ENCODE measurements at places on chromosomes 3 and 15.

- DNase-seq, result no peak
Measured at GRCh38 chr3:71523628-71524027, 59.9 kb downstream of the FOXP1 start.

- DNase-seq, result no peak
Measured at GRCh38 chr3:195102609-195103467, 168.1 kb downstream of the XXYLT1 start.

GRCh38 chr3:132983143-132983770, 54.9 kb upstream of the TMEM108 start:
- no peak for DNase-seq

- DNase-seq, result no peak
Measured at GRCh38 chr15:59160880-59161593, 45.6 kb upstream of the LDHAL6B start.

- DNase-seq, result no peak
Measured at GRCh38 chr3:103047640-103048039, 612.8 kb downstream of the ZPLD1 start.

DNA sequence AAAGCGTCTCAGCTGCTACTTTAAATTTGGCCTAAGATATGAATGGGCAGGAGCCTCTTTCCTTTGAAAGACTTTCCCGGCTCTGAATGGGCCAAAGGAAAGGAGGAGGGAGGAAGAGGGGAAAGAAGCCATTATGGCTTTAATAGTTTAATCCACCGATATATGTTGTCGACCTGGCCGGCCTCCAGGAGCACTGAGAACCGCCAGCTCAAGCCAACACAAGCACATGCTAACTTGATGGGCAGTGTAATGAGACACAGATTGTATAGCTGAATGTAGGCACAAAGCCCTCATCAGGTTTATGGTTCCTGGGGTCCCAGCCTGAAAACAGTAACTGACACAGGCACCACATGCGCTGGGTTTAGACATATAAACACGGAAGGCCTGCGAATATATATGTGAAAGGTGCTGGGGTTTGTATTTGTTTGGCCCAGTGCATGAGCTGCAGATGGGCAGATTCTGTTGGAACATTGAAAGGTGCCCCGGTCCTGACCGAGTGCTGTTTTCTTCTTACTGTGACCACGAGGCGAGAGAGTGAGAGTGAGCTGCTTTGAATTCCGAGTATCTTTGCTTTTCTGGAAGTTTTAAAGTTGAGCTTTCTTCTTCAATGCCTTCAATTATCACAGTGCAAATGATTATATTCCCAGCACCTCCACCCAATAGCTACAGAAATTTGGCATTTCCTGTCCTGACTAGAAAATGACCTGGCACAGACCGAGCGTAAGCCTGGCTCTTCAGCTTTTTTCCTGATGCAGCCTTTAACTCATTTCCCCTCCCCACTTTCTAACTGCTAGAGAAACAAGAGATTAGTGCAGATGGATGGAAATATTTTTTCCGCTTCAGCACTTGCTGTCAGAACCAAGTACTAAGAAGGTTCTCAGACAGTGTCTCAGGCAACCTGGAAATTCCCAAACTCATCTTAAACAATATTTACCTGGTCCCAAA, 267.3 kb downstream of the RORA start:
- DNase-seq, result no peak

GRCh38 chr3:50950591-50950990, 275.9 kb downstream of the DOCK3 start:
- no peak for DNase-seq

DNA sequence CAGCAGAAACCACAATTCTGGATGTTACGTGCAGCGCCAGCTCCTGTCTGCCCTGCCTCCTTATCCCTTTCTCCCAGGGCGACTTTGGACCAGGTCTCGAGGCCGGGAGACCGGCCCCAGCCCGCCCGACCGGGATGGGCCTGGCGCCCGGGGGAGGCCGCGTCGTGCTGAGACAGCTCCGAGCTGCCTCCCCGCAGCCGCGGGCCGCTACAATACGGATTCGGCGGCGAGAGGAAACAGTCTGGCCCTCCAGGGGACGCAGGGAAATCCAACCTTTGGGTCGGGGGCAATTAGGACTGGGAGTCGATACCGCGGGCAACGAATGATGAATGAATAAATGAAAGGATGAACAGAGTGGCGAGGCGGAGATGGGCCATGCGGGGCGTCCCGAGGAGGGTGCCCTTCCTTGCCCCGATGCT, 537 bp downstream of the GRAMD2A start:
- no peak for DNase-seq

DNA sequence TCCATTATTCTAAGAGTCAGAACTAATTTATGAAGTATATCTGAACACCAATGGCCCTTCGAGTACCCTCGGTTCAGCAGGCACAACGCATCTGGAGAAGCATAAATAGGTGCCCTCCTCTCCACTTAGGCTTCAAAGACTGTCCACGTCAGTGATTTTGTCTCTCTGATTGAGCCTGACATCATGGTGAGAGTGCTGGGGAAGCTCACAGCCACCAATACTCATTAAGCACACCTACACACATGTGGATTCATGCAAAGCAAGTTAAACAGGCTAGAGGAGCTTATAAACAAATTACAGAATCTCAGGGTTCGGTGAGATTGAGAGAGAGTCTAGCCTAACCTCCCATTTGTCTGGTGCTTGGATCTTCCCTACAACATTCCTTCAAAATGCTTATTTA, 3.6 kb downstream of the CLDN1 start:
- DNase-seq, result no peak

GRCh38 chr15:29696950-29697738, 125.1 kb downstream of the TJP1 start:
- no peak for DNase-seq

DNA sequence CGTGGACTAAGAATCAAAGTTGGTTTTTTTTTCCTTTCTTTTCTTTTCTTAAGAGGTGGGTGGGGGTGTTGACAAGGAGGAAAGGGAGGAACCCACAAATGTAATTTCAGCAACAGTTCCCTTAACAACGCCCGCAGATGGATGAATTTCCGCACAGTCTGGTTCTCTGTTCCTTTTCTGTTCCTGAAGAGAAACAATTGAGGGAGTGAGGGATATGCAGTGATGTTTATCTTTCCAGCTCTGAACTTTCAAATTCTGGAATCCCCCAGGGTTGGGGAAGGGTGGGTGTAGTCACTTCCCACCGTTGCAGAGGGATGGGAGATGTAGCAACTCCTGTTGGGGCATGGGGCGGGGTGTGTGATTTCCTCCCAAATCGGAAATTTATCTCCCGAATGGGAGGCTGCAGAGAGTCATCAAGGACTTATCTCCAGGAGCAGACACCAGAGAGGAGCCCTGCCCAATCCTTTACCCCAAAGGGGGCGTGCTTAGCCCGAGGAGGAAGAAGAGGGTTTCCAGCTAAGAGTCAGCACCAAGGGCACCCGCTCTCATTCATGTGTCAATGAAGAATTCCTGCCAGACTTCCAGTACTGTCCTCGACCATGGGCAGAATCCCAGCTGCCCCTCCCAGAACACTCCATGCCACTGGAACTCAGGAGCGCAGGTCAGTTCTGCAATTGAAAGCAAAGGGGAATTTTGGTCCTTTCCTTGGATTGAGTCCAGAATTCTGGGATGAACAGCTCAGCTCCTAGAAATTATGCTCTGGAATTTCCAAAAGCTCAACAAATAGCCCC, 35.0 kb upstream of the CFAP161 start:
- DNase-seq, result no peak
